ENCODE measurements at places on chromosomes 6 and 20. TPM values are rescaled to one million over a fixed set of nuclear protein-coding genes. Genes with fewer than 3 reads are reported as not detected.

Gene XPO5
- 35.8 TPM for total RNA-seq

Gene MPC1
- 87.8 TPM for total RNA-seq

Gene COL20A1
- not detected for total RNA-seq

Gene DZANK1
- 0.97 TPM for total RNA-seq

Gene SUMO4
- total RNA-seq = 0.25 TPM

Gene BPI
- 0.11 TPM for total RNA-seq
